ENCODE measurements at places on chromosomes 1 and 21. TPM values are rescaled to one million over a fixed set of nuclear protein-coding genes. Genes with fewer than 3 reads are reported as not detected.

GRCh38 chr1:53681977-53682685 is 56.8 kb downstream of the GLIS1 start:
- peak; percentile 45 for DNase-seq

DNA sequence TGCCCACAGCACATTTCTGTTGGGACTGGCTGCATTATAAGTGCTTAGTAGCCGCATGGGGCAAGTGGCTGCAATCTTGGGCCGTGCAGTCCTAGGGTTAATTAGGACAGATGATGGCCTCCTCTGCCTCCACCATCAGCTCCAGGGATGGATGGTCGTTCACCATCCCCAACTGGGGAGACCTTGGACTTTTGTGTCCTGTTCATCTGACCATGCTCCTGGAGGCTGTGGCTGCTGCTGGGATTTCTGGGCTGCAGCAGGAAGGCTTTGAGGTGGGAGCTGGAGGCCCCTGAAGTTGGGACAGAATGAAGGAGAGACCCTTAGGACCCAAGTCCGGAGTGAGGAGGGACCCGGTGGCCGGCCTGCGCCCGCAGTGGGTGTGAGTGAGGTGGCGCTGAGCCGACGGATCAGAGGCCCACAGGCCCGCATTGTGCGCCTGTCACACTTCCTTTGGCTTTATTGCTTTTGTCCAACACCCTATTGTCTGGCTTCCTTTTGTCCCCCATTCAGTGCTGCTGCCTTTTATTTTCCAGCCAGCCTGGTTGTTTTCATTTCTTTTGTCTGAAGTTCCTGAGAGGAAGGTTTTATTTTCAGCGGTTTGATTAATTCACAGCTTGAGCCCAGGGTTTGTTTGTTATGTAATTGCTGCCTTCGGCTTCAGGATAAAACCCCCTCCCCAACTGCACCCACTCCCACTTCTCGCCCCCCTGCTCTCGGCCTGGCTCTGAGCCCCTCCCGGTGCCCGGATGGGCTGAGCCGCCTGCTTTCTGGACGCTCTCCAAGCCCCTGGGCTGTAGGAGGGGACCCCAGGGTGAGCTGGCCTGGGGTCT is 35.6 kb downstream of the SOX13 start:
- no peak for DNase-seq

GRCh38 chr1:70205071-70205433 is 327 bp downstream of the LRRC40 start:
- DNase-seq = no peak

- DNase-seq = no peak
These were observed 5.4 kb downstream of the CPLANE2 start for GRCh38 chr1:16231331-16232315.

Gene RASSF5
- 25.3 TPM for total RNA-seq

DNA sequence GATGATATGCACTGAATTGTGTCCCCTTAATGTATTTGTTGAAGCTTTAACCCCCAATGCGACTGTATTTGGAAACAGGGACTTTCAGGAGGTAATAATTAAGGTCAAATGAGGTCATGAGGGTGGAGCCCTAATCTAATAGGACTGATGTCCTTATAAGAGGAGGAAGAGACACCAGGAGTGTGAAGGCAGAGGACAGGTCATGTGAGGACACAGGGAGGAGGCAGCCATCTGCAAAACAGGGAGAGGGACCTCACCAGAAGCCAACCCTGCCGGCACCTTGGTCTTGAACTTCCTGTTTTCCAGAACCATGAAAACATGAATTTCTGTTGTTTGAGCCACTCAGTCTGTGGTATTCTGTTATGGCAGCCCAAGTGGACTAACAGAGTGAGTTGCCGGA is 15.3 kb downstream of the SYF2 start:
- DNase-seq = no peak

GRCh38 chr1:76055987-76056386 is 18.6 kb upstream of the ST6GALNAC3 start:
- DNase-seq = no peak

DNA sequence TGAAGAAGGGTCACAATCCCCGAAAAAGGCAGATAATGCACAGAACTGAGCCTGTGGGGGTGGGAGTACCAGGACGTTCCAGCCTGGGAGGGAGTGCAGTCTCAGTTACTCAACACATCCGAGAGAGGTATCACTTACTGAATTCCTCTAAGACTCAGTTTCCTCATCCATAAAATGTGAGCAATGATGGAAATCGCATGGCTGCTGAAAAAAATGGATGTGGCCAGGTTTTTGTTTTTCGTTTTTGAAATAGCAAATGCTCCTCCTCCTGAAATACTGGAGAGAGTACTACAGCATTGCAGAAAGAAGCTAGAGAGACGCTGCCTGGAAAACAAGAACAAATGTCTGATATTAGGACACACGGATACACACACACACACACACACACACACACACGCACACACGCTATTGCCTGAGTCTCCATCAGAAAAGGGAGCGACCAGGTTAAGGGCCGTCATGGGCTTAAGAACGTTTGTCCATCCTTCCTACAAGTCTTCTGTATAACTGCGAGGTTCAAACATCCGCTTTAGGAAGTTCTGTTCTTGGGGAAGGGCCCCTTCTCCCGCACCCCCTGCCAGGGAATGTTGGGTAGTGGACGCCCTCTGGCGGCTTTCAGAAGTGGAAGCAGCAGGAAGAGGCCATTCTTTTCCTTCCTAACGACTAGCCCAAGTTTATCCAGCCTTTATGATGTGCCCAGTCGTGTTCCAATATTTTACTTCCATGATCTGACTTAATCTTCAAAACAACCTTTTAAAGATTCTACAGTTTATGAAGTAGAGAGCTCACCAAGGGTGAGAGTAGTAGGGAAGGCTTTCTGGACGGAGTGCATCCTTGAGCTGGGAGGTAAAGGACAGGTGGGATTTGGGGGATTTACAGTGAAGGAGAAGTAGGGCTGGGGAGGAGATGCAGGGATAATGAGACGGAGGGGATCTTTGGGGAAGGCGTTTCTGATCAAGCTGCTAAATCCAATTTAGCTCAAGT is 699 bp upstream of the NES start:
- DNase-seq = peak; percentile 89

Gene FCRLA
- total RNA-seq = 20.0 TPM

- no peak for DNase-seq
These were observed 19.7 kb downstream of the CAPZB start for GRCh38 chr1:19465650-19466049.

GRCh38 chr1:44371206-44371605 is 16.1 kb upstream of the ERI3 start:
- no peak for DNase-seq

DNA sequence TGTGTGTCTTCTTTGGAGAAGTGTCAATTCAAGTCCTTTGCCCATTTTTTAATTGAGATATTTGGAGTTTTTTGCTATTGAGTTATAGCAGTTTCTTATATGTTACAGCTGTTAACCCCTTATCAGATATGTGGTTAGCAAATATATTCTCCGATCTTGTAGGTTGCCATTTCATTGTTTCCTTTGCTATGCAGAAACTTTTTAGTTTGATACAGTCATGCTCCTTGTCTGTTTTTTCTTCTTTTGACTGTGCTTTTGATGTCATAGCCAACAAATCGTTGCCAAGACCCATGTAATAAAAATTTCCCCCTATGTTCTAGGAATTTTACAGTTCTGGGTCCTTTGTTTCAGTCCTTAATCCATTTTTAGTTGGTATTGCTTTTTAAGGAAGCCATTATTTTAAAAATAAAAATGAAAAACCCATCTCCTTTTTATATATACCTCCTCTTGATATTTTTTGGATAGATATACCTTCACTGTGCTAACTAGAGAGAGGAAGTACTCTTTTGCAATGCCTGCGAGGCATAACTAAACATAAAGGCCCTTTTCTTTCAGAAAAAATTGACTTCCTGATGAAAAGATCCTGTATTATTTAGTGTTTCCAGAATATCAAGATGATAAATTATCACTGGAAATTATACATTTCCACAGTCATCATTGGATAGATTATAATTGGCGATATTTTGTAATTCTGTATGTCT is 127.8 kb downstream of the HS2ST1 start:
- DNase-seq = no peak

DNA sequence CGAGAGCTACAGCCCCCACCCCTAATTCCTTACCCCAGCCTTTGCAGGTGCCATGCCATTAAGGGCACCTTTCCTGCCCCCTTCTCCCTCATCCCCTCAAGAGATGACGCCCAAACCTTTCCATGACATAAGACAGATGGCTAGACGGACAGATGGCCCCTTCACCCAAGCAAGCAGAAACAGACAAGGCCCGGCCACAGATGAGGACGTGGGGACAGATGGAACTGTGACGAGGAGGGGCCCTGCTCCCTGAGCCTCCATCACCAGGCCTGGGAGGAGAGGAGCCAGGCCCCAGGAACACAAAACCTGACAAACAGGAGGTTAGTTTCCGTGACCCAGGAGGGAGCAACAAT is 24.7 kb upstream of the PEF1 start:
- DNase-seq = no peak

DNA sequence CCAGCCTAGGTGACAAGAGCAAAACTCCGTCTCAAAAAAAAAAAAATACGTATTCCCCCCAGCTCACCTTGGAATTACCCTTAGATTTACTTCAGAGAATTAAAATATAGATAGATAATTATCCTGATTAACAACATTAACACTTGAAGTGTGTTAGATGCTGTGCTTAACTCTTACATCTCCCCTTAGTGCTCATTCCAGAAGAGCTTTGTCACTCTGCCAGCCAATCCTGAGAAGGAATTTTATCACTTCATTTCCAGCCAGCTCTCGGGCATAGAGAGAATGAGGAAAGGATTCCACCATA is 1.6 kb upstream of the SHC1 start:
- DNase-seq = no peak

Gene TNFAIP8L2
- total RNA-seq = 2.2 TPM

GRCh38 chr21:37335053-37335452 is 31.5 kb upstream of the DYRK1A start:
- no peak for DNase-seq

Gene KCNA3
- total RNA-seq = 3.6 TPM

Gene OR2T2
- total RNA-seq = not detected

Gene MMEL1
- not detected for total RNA-seq

Gene HRNR
- 2.2 TPM for total RNA-seq

Measured in umbilical cord (tissue), 2 donors.